ENCODE measurements at places on chromosomes 7 and 10.

- DNase-seq, result no peak
Observed at GRCh38 chr7:139431010-139431409, 52.5 kb downstream of the KLRG2 start.

- no peak for DNase-seq
Observed at GRCh38 chr10:61692447-61693010, 29.8 kb downstream of the CABCOCO1 start.

GRCh38 chr7:37439653-37440026 is 9.0 kb downstream of the ELMO1 start:
- no peak for DNase-seq

GRCh38 chr10:91073286-91073979 is 147.0 kb upstream of the PCGF5 start:
- DNase-seq, result no peak

GRCh38 chr7:129769866-129770808 is 158.6 kb downstream of the NRF1 start:
- no peak for DNase-seq

GRCh38 chr7:16318989-16319915 is 102.1 kb downstream of the CRPPA start:
- no peak for DNase-seq

GRCh38 chr7:151845412-151846205 is 31.3 kb downstream of the PRKAG2 start:
- no peak for DNase-seq

DNA sequence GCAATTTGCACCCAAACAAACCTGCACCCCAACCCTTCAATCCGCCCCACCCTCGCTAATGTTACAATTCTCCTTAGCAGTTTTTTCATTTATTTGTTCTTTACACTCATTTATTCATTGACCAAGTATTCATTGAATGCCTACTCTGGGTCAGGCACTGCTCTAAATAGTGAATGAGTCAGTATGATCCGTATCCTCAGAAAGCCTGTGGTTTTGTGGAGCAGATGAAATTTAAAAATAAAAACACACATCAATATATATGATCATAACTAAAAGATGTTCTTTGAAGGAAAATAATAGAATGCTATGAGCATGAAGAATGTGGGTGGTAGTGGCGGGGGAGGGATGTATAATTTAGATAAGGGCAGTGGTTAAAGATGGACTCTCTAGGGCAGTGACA is 13.3 kb downstream of the IFIT5 start:
- no peak for DNase-seq

Data from KBM-7 (cell line).